ENCODE measurements at places on chromosomes 5 and 9.

GRCh38 chr5:38765399-38765861, 80.4 kb upstream of the OSMR start:
- no peak for DNase-seq

DNA sequence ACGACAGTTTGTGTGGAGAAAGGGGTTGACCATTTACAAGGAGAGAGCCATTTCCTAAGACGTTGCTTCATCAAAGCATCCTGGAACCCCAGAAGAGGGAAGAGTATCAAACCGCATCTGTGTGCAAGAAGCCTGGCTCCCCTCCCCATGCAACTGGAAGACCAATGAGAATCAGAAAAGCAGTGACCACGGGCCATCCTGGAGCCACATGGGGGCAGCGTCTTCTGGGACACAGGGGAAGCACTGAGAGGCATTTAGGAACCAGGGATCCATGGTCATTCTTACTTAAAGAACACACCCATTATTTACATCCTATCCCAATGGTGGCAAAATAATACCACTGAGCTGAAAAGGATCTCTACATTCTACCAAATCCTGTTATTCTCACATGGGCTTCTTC, 29.3 kb downstream of the SEMA5A start:
- DNase-seq: no peak

- DNase-seq: no peak
Observed at GRCh38 chr9:6625363-6625762, 20.2 kb downstream of the GLDC start.

DNA sequence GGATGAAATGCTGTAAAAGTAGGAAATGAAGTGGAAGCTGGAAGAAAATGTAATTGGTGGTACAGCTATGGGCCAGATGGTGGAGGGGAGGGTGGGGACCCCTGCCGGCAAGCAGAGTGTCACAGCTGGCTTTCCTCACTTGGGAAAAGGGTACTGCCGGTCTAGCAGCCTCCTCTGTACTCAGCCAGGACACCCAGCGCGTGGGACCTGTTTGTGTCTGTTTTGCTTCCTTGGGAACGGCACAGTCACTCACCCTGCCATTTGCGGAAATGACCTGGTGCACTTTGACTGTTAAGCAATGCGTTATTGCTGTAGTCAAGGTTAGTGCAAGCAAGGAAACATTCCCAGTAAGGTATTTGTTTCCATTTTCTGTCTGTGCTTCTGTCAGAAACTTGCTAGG, 10.1 kb downstream of the TMEM252 start:
- DNase-seq: peak; percentile 40

DNA sequence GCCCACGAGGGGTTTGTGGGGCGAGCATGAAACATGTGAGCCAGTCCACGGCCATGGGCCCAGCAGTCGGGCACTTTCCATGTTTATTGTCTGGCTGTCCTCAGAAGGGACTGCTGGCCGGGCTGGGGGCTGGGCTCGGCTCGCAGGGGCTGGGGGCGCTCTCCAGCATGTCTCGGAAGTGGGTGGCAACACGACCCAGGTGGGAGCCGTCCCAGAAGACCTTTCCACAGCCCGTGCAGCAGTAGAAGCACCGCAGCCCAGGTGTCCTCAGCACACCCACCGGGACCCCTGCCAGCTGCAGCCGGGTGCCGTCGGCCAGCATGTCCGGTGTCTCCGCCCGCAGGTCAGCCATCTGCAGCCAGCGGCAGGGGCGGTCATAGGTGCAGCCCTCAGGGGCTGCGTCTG, 4.8 kb upstream of the NRARP start:
- DNase-seq: peak; percentile 25

GRCh38 chr9:133131506-133131905, 10.5 kb upstream of the RALGDS start:
- DNase-seq: no peak

GRCh38 chr5:180775624-180776023, 27.0 kb downstream of the MGAT1 start:
- no peak for DNase-seq

DNA sequence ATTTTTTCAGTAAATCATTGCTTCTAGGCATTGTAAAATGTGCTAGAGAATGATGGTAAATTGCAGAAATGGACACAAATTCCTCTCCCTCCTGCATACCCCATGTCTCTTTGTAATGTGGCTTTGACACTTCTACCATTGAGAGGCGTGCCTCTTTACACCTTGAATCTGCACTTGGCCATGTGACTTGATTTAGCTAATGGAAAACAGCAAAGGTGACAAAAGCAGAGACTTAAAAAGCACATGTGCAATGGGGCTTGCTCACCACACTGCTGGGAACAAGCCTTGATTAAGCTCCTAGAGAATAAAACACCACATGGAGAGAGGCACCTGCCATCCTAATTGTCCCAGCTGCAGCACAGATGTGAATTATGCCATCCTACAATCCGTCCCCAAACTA, 69.9 kb upstream of the NAA35 start:
- no peak for DNase-seq

DNA sequence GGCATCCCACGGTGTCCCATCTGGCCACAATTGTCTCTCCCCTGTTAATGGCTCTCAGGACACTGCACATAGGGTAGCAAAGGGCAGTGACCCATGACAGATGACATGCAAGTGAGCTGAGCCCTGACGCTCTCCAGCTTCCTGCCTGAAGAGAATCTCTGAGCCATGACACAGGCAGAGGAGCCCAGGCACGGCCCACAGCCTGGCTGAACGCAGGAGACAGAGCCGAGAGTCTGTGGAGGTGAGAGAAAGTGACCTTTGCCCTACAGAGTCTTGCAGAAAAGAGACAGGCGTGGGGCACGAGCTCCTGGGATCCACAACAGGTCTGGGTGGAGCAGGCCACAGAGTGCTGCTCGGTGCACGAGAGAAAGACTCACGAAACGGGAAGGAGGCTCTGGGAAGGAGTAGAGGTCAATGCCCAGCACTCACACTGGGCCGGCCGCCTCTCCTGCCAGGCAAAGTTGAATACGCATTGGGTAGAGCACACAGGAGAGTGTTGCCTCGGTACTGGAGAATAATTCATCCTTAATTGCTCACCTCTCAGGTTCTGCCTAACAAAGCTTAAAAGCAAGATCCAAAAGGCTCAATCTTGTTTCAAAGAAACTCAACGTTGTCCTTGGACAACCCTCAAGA, 90.3 kb downstream of the MRPL36 start:
- peak; percentile 42 for DNase-seq

- DNase-seq: peak; percentile 47
Observed at GRCh38 chr5:17805227-17805825, 171.1 kb downstream of the TAF11L14 start.

- no peak for DNase-seq
Observed at GRCh38 chr9:69079186-69079585, 43.6 kb downstream of the FXN start.

- DNase-seq: no peak
Observed at GRCh38 chr5:57696389-57696769, 213.8 kb upstream of the ACTBL2 start.

DNA sequence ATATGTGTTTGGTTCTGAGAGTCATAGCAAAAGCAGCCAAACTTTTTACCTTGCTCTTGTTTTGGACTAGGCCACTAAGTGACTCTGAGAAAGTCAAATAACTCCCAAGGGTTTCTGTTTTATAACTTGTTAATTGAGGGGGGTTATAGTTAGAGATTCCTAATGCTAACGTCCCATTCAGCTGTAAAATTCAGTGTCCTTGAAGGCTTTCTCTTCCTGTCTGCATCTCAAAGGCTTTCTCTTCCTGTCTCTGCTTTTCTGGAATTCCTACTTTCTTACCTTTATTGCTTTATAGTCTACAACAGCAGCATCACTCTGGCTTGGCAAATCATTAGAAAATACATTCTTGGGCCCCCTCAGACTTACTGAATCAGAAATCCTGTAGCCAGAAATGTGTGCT, 479.5 kb upstream of the SEMA6A start:
- no peak for DNase-seq

DNA sequence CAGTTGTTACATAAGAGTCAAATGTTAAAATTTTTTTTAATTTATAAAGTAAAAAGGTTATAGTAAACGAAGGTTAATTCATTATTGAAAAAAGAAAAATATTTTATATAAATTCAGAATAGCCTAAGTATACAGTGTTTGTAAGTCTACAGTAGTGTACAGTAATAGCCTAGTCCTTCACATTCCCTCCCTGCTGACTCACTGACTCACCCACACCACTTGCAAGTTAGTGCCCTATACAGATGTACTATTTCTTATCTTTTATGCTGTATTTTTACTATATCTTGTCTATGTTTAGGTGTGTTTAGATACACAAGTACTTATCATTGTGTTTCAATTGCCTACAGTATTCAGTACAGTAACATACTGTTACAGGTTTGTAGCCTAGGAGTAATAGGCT, 57.6 kb downstream of the MAMDC2 start:
- DNase-seq: no peak

DNA sequence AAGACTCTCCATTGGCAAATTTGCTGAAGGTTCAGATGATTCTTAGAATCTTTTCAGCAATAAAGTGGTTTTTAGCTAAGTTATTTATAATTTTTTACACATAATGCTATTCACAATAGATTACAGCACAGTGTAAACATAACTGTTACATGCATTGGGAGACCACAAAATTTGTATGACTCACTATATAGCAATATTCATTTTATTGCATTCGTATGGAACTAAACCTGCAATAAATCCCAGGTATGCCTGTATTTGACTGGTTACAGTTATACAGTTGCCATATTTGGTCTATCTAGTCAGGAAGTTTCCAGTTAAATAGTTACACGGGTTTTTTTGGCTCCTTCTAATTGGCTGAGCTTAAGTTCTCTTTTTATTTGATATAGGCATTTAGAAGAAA, 220.8 kb downstream of the MRPS30 start:
- DNase-seq: no peak

DNA sequence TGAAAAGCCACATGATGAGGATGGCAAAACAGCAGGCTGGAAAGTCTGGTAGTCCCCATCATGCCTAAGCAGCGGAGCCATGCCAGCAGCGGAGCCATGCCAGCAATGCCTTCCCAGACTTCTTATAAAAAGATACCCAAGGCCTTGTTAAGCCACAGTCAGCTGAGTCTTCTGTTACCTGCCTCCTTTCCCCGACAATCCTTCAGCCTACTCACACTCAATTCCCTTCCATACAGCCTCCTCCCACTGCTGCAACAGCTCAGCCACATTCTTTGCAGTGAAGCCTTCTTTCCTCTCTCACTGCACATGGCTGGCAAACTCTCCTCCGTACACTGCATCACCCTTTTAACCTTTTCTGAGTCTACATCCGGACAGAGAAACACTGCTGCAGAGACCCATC, 114.9 kb downstream of the AUH start:
- peak; percentile 30 for DNase-seq

DNA sequence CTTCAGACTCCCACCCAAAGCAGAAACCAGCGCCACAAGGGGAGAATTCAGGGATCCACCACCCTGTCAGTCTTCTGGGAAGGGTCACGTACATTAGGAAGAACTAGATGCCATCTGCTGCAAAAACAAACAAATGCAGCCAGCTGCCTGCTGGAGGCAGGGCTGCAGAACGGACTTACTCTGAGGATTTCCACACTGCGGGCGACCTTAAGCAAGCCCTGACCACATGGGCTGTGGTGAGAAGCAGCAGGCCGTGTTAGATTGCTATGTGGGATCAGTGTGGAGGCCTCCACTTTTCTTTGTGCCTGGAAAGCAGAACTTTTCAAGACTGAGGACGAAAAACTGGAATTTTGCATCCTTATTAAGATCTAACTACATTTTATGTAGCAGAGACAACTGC, 13.4 kb upstream of the LTC4S start:
- DNase-seq: no peak

GRCh38 chr9:5592904-5593303, 36.0 kb upstream of the RIC1 start:
- no peak for DNase-seq

GRCh38 chr9:93205045-93205768, 21.3 kb downstream of the WNK2 start:
- peak; percentile 80 for DNase-seq

DNA sequence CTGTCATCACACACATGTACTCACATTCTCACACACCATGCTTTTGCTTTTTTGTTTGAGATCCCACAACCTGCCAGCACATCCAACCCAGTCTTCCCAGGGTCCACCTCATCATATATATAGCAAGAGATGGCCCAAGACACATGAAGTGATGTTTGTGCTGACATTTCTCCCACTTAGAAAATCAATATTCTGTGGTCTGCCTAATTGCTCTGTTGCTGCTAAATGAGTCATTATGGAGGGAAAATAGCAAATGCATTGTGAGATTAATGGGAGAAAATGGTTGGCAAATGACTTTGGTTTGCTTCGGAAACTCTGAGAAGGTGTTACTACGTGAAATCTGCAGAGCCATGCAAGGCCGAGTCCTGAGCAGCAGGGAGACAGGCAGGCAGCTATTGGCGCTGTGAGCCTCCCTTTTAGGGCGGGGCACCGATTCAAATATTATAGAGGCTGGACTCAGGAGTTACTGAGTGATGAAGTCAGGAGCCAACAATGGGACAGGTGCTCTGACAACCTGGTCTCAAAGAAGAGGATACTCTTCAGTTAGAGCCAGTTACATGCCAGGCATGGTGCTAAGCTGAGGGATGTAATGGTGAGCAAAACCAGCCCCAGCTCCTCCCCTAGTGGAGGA, 62.8 kb downstream of the DAB2IP start:
- DNase-seq: no peak

GRCh38 chr5:167143716-167144115, 1147.7 kb upstream of the WWC1 start:
- DNase-seq: no peak

GRCh38 chr9:81620002-81620390, 69.4 kb downstream of the TLE1 start:
- DNase-seq: no peak

GRCh38 chr5:147327421-147327820, 92.6 kb downstream of the STK32A start:
- no peak for DNase-seq

DNA sequence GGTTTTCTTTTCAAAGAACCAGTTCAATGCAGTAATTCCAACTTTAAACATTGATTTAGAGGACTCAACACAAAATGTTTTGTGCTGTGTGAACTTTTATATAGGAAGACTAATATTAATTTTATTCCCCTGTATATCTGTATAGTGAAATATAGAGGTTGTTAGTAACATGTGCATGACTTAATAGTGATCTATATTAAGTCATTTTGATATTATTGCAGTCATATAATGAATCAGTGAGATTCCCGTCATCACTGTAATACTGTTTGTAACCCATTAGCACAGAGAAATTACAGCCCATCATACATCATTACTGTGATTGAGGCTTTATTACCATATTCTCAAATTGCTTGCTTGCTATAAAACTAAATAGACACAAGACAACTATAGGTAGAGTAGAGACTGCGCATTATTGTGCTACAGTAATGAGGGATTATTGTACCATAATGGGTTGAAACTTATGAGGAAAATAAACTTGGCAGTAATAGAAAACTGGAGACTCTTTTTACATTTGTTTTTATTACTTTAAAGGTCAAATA, 170.7 kb downstream of the RANBP17 start:
- DNase-seq: no peak

GRCh38 chr5:80250801-80251200, 5.0 kb downstream of the SERINC5 start:
- DNase-seq: no peak

Measured in retina (tissue), 1 donor.